ENCODE measurements at places on chromosomes 1 and 21.

DNA sequence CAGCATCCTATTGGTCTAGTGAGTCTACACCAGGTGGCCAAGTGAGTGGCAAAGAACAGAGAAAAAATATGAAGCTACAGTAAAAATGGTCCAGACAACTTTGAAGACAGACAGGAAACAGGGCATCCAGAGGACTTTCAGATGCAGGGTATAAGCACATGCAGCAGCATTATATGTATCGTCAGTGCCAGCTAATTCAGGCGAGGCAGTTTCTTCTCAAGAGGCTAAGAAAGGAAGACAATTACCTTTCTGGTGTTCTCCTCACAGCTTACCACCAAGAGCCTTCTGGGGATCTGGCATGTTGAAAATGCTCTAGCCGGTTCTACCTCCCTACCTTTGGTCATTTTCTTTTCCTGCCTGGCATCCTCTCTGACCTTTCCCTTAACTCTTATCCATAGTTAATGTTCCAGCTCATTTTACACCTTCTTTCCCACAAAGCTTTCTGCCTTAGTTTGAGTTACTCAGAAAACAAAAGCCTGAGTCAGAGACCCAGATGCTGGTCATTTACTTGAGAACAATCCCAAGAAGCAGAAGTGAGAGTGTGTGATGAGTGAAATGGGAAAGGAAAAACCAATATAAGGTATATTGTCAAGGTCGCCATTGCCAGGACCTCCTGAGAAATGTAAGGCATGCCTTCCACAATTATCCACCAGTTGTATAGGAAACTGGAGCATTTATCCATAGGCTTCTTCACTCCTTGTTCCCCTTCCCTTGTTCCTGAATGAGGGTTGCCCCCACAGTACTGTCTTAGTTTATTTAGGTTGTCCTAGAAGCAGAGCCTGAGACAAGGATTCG is 444.1 kb downstream of the PLPP3 start:
- DNase-seq, result no peak

- peak; percentile 71 for DNase-seq
Observed at GRCh38 chr1:30757352-30758120, at the start of gene LAPTM5. Gene LAPTM5 (minus strand): TSS chr1:30757774. CDS start chr1:30757745, 29 bp downstream.

- no peak for DNase-seq
Observed at GRCh38 chr1:155645648-155646047, 35.6 kb downstream of the MSTO1 start.

DNA sequence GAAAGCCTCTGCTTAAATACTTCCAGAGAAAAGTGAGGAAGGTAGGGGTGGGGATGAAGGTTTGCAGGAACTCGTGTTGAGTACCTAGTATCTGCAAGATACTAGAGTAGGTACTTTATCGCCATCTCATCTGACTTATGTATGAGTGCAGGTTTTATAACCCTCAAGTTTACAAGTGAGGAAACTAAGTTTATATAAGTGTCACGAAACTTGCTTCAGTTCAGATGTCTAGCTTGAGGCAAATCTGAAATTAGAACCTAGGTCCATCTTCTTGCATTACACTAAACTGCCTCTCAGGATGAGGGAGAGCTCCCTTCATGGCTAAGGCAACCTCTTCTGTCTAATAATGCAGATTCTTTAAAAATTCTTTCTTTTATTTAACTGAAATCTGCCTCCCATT is 43.5 kb downstream of the NFIA start:
- no peak for DNase-seq

GRCh38 chr1:221497046-221497445 is 244.8 kb downstream of the DUSP10 start:
- DNase-seq, result no peak

Data from CD4-positive, alpha-beta T cell treated with Interleukin-21 for 1 hour (primary cell).